ENCODE measurements at places on chromosomes 3 and 15.
A peak's percentile ranks its signal among the peaks of the same experiment; 100 is the strongest.

- no peak for DNase-seq
Observed at GRCh38 chr3:54773271-54773670, 154.6 kb downstream of the LRTM1 start.

DNA sequence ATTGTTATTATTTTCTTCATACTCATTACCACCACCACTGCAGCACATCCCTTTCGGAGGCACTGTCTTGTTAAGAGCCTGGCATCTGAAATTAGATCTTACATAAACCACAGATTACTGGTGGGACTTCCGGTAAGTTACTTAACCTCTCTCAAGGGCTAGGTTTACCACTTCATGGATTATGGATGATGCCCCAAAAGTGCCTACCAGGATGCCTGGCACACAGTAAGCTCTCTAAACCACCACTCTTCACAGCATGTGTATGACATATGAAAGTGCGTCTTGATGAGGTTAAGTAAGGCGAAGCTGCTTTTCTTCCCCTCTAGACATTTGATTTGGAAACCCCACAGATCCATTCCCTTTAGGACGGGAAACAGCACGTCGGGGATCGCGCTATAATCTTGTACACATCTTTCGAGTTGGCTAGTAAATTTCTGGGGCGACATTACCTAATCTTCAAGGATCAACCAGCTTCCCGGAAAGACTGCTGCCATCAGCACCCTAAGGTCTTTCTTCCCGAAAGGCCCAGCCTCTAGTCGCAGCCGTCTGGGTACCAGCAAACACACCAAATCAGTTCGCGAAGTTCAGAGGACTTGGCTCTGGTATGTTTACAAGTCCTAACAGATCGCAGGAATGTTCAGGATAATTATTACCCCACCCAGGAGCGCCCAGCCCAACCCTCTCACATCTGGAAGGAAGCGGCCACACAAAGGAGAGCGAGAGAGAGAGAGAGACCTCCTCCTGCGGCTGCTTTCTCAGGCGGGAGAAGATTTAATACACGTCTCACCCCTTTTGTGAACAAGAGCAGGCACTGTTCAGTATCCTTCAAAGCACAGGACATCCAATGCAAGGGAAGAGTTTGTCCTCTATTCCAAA is 155.1 kb upstream of the FRMD4B start:
- no peak for DNase-seq

- DNase-seq, result no peak
Observed at GRCh38 chr15:62734706-62735105, 307.8 kb upstream of the TPM1 start.

- DNase-seq, result peak; percentile 72
Observed at GRCh38 chr15:65033659-65034269, 4.3 kb upstream of the MTFMT start.

All from adipocyte (in vitro differentiated cells).